AG04450 (cell line): ENCODE measurements at places on chromosomes 12 and 14.
A peak's percentile ranks its signal among the peaks of the same experiment; 100 is the strongest.

DNA sequence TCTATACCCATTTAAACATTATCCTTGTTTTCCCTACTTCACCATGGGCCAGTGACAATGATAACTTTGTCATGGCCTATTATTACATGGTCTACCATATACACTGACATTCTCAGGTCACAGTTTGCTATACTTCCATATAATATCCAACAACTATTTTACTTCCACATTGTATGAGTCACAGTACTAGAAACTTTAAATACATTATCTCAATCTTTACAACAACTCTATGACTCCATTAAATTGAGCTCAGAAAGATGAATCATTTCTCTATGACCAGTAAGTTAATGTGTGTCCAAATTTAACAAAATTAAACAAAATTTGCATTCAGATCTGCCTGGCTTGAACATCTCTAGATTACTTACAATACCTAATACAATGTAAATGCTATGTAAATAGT is 93.9 kb downstream of the PLEKHG7 start:
- DNase-seq, result no peak

DNA sequence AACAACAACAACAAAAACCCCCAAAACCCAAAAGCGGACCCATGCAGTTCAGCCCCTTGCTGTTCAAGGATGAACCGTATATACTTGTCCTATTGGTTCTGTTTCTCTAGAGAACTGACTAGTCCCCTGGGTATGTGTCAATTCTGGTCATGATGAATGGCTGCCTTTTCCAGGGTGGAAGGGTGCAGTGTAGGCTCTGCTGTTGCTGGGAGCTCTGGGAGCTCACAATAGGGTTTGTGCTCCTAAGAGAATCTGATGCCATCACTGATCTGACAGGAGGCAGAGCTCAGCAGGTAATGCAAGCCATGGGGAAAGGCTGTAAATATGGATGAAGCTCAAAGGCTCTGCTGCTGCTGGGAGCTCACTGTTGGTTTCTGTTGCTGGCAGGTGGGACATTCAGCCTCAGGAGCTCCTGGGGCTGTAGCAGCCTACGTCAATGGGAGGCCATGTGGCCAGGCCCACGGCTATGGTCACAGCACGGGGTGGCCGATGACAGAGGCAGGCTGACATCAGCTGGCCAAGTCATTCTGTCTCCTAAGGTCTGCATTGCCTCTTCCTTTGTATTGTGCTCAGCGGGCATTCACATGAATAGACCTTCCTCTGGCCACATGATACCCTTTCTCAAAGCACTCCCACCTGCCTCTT is 37.9 kb downstream of the DLK1 start:
- DNase-seq, result no peak

DNA sequence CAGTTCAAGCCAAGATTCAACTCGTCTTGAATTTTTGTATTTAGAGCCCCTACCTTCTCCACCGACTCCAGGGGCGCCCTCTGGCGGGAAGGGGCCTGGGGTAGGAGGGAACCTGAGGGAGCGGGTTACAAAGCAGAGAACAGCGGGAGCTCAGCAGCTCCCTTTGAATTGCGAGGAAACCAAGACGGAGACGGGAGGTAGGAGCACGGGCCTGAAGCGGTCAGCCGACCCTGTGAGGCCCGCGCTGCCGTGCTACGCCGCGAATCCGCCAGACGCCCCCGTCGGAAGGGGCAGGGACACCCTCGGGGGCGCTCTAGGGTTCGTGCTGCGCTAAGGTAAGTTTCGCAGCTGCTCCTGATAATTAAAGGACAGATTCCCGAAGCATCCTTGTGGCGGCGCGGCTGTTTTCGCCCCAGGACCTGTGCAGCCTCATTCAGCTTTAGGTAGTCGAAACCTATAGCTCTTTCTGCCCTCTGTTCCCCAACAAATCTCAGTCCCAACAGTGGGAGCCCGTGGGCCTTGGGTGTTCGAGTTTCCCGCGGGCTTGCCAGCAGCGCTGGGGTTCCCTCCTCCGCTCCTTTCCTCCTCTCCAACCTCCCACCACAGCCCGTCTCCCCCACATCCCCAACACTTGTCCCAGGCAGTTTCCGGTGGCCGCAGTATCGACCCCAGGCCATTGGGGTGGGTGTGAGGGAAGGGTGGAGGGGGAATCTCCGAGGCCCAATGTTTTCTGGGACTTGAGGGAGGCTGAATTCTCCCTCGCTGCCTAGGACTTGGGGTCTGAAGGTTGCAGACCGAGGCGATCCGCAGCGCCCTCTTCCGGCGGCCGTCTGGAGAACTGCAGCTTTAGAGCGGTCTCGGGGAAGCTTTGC is 5.1 kb upstream of the NKX2-1 start:
- no peak for DNase-seq

DNA sequence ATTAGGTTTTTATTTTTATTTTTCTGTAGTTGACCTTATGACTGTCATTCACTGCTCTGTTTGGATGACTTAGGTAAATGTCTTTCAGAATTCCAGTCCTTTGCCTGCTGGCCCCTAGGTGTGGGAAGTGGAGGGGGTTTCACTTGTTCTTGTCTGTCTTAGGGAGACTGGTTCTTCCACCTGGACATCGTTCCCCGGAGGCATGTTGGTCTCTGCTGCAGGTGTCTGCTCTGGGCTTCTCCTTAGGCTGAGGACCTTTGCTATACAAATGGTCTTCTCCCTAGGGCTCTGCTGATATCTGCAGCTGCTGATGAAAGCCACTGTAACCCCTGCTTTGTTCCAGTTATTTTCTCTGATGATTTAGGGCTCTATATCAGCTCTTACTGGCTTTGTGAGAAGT is 97.1 kb downstream of the OTOGL start:
- DNase-seq, result no peak

DNA sequence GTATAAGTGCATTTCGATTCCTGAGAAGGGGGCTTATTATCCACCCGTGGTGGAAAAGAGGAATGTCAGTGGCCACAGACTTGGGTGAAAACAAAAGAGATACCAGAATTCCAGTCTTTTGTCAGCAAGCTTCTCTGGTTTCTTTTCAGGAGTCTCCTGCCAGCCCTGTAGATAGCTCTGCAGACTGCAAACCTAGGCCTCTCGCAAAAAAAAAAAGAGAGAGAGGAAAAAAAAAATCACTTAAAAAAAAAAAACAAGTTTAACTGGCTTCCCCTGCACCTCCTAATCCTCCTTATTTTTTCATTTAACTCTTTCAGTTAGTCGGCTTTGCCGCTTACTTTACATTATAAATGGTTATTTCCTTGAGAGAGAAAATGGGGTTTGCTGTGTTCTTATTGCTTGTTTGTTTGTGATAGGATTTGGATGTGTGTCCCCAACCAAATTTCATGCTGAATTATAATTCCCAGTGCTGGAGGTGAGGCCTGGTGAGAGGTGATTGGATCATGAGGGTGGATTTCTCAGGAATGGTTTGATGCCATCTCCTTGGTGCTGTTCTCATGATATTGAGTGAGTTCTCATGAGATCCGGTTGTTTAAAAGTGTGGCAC is 170.0 kb downstream of the BCL11B start:
- no peak for DNase-seq

DNA sequence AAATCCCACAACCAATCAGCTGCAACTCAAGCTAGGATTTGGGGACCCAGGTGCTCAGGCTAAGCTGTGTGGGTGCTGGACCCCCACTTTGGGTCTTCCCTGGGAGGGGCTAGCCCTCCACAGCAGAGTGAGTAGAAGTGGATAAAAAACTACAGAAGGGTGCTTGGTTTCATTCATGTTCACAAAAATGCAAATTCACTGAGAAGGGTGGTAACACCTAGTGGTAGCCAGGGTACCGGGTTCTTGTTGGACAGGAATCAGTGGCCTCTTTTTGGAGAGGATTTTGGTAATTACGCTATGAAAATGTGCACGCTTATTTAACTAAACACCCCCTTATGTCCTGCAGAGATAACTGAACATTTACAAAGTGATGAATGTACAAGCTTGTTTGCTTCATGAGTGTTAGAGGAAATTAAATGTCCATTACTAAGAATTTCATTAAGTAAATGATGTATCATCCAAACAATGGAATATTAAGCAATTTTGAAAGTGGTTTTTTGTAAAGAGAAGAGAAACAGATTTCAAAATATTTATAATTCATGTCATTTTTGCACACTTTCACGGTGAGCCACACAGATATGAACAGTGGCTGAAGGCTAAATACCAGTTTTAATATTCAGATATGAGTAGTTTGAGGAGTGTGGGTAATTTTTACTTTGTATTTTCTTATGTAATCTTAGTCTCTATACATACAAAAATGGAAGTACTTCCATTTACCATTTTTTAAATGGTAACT is 78.3 kb downstream of the DDX51 start:
- no peak for DNase-seq

DNA sequence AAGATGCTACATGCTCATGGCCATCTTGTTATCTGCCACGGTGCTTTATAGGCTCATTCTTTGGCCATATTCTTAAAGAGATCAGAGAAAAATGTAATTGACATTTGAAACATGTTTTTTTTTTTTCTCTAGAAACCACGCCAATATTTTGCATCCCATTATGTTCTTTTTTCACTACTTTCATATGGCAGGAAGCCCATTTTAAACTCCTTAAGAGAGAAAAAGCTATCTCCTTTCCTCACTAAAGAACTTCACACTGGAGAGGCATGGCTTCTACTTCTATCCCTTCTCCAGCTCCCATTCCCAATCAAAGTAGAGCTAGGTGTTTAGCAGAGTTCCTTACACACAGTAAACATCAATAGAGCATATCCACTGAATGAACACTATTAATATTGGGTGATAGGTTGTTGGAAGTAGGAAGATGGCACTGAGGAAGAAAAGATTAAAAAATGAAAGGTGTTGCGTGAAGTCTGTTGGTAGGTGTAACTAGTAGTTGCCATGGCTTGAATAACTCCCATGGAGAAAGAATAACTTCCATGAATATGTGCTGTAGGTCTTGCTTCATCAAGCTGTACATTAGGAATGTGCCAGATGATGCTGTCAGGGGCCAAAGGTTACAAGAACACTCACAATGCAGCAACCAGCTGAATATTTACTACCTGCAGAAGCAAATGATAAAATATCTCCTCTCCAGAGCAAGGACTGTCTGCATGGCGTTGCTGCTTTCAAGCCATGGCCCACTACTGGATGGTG is 178.8 kb downstream of the STXBP6 start:
- DNase-seq, result no peak

GRCh38 chr14:51219473-51220448 is 20.3 kb upstream of the TMX1 start:
- DNase-seq, result no peak

GRCh38 chr12:115466076-115466475 is 782.1 kb upstream of the TBX3 start:
- no peak for DNase-seq

DNA sequence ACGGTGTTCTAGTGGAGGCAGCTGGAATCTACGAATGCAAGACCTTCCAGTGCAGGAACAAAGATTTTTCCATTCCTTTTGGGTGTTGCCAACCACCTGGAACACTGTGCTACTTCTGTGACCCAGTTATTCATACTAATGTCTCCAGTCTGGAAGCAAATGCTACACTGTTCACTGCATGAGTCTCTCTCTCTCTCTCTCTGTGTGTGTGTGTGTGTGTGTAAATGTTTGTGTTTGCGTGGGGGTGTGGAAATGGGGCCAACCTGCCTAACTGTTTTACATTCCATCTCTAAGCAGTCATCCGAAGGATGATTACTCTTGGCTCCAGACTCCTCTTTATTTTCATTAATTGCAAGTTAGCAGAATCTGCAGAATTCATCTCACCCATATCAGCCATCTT is 29.9 kb upstream of the YBX3 start:
- DNase-seq, result peak; percentile 16

- no peak for DNase-seq
These were observed 418 bp downstream of the AMN1 start for GRCh38 chr12:31728289-31728916.

DNA sequence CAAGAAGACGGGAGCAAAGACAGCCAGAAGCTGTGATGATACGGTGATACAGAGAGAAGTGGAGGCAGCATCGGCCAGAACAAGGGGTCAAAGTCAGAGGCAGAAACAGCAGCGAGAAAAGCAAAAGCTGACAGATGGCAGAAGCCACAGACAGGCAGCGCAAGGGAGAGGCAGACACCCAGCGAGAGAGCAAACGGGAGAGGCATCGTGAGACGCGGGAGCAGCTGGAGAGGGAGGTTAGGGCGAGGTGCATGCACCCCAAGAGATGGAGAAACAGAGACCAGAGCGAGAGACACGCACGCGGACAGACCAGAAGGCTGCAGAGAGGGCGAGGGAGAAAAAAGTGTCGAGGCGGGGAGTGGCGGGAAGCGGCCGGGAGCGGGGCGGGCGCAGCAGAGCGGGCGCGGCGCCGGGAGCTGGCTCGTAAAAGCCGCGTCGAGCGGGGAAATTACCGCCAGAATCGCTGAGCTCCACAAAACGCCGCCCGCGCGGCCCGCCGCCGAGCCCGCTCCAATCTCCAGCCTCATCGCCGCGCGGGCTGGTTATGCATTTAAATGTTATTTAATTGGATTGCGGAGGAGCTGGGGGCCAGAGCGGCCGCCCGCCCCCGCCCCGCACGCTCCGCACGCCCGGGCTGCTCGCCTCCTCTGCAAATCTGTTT is 15.6 kb downstream of the SMUG1 start:
- no peak for DNase-seq

DNA sequence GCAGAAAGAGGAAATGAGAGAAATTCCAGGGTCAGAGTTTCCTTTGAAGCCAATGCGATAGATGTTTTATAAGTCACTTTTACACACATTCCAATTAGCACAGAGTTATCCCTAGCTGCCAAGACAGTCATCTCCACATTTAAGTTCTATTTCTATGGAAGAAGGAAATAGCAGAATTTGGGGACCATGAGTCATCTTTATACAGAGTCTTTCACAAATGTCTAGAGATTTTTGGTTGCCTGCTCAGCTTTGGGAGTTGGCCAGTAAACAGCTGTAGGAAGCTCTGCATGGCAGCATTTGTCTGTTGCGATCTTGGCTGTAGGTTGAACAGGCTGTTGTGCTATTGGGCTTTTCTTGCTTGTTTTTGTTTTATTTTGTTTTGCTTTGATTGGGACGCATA is 884.3 kb downstream of the GALC start:
- DNase-seq, result peak; percentile 53

GRCh38 chr14:61347826-61348443 is 26.6 kb downstream of the PRKCH start:
- no peak for DNase-seq

- DNase-seq, result peak; percentile 50
These were observed 3.2 kb upstream of the DYNC1H1 start for GRCh38 chr14:101961011-101961721.

DNA sequence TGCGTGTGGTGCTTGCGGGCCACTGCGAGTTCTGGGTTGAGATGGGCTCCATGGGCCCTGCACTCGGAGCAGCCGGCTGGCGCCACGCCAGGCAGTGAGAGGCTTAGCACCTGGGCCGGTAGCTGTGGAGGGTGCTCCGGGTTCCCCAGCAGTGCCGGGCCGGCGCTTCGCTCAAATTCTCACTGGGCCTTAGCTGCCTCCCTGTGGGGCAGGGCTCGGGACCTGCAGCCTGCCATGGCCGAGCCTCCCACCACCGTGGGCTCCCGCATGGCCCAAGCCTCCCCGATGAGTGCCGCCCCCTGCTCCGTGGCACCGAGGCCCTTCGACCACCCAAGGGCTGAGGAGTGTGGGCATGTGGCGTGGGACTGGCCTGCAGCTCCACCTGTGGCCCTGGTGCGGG is 375.7 kb downstream of the NELL2 start:
- DNase-seq, result no peak

GRCh38 chr12:69884386-69884785 is 59.4 kb downstream of the MYRFL start:
- DNase-seq, result no peak

GRCh38 chr14:31371646-31372045 is 48.7 kb downstream of the HEATR5A start:
- no peak for DNase-seq

- no peak for DNase-seq
These were observed 6.9 kb upstream of the IGFBP6 start for GRCh38 chr12:53090554-53090953.
